ENCODE measurements at places on chromosomes 5 and 9.

GRCh38 chr9:12785260-12785770, 10.5 kb downstream of the LURAP1L start:
- DNase-seq: no peak

DNA sequence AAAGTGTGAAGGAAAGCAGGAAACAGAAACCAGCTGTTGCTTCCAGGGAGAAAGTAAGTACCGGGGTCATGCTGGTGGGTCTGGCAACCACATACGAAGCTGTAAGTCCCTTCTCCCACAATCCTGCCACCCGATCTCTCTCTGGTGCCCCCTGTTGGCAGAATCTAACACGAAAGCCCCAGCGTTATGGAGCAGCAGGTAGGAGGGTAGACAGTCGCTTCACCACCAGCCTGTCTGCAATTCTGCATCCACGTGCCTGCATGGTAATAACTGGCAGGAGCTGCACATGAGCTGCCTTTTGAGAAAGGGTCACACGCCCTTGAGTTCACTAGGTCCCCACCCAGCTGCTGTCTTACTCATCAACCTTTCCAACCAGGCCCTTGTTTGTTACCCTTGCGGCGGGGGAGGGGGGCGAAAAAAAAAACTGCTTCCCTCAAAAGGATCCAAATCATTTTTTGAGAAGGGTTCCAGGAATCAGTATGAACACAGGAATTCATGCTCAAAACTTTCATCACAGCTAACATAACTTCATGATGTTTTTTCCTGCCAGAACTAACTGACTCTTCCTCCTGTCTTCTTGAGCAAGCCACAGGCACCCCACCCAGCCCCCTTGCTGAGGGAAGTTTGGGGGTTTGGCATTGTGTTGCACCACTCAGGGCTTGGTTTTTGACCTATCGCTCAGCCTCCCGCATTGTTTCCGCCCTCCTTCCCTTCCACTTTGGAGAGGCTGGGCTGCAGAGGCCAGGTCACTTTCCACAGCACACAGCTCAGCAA, 19.6 kb upstream of the TMEM252 start:
- no peak for DNase-seq

DNA sequence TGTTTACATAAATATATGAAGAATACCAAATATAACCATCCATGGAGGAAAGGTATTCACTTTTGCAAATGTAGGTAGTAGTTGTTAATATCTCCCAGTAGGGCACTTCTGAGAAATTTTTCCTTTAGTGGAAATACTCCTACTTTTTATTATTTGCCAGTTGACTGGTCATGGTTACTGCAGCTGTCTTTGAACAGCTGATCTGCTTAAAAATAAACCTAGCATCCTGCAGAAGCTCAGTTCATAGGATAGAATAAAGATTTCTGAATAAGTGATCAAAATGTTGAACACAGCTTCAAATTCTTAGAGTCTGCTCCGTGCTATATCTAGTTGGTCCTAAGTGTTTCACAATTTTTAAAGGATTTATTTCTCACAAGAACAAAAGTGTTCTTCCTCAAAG, 270.7 kb upstream of the TRPC7 start:
- no peak for DNase-seq

- DNase-seq: no peak
Observed at GRCh38 chr5:82540301-82540700, 262.1 kb upstream of the RPS23 start.

GRCh38 chr5:69188811-69189161, 597 bp upstream of the CENPH start:
- no peak for DNase-seq

GRCh38 chr5:176941951-176942350, 42.8 kb upstream of the HK3 start:
- no peak for DNase-seq

DNA sequence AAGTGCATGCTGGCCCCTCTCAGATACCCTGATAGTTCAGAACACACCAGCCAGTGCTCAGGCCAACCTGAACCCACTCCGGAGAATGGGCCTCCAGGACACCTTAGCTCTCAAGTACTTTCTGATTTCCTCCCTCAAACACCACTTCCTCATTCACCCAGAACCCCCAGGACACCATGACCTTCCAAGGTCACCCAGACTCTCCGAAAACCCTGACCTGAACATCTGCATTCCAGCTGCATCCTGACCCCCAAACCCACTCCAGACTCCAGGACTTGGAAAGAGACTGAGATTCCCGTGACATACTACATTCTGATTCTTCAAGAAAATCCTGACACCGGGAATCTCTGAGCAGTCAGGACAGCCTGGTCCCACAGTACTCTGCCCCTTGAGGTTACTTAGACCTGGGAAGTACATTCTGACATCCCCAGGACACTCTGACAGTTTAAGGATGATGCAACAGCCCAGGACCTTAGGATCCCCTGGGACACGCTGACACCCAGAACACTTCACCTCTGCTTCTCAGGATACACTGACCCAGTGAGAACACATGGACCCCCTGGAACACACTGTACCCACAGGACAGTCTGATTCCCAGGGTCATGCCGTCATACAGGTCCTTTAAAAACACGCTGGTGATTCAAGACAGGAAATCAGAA, 747 bp upstream of the PROP1 start:
- DNase-seq: no peak
